ENCODE measurements at places on chromosomes 11 and 22.

DNA sequence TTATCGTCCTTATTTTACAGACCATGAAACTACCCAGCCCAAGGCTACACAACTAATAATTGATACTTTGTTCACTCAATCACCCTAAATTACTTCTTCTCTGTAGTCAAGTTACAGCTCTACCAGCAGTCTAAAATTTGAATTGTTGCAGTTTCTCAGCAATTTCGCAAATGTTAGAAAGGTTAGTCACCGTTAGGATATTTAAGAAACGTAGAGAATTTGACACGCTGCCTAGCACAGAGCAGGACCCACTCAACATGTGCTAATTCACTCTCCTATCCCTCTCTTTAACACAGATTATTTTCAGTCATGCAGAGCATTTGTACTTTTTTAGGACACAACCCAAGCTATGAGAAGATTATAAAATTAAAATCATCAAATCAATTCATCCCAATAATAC, 771.1 kb upstream of the LUZP2 start:
- no peak for DNase-seq

- peak; percentile 62 for DNase-seq
Measured at GRCh38 chr11:95711945-95712221, 77.7 kb downstream of the FAM76B start.

DNA sequence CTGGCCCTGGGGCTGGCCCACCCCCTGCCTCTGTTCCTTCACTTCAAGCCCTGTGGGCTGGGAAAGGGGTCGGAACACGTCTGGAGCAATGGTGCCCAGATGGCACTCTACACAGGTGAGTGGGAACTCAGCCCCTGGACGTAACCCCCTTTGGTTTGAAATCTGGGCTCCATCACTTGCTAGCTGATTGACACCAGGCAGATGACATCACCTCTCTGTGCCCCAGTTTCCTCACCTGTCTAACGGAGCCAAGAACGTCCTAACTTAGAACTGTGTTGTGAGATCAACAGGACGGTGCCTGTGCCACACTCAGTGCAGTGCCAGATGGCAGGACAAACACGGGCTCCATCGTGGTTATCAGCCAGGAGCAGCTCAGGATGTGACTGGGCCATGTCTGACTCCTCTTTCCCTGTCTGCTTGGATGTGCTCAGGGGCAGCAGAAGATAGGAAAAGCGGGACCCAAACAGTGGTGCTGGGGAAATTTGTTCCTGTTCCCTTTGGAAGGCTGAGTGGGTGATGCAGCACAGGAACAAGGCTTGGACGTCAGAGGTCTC, 24.4 kb downstream of the NPTXR start:
- no peak for DNase-seq

- peak; percentile 21 for DNase-seq
Measured at GRCh38 chr11:2378527-2379210, 1.6 kb downstream of the CD81 start.

- no peak for DNase-seq
Measured at GRCh38 chr22:36899498-36899897, 13.9 kb upstream of the CSF2RB start.

DNA sequence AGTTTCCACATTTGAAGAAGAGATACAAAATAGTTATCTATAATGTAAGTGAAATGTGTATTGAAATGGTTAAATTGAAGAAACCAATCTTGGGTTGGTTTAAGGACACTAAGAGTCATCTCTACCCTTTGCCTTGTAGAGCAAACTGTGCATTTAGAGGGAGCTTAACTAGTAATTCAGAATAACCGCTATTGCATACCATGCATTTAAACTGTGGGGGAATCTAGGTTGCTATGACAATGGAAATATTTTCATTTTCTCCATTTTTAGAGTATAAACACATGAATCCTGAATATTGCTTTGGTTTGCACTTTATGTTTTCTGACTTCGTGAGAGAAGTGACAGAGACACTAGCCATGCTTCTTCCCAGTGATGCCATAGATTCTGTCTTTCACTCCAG, 39.7 kb downstream of the FAT3 start:
- no peak for DNase-seq

Measured in activated CD4-positive, alpha-beta T cell treated with anti-CD3 and anti-CD28 coated beads, Interleukin-10, Interleukin-2, amounts not matched to agents 100 ng/mL and 50 ng/mL, durations not matched to agents 16 hours and 8 hours (primary cell).